ENCODE measurements at places on chromosomes 4 and X. TPM values are rescaled to one million over a fixed set of nuclear protein-coding genes. Genes with fewer than 3 reads are reported as not detected.
A peak's percentile ranks its signal among the peaks of the same experiment; 100 is the strongest.

The TCEAL5 gene
- total RNA-seq, result not detected

The GAR1 gene
- total RNA-seq, result 7.4 TPM

The FAM149A gene
- total RNA-seq, result 32.0 TPM

The NDP gene
- not detected for total RNA-seq

The AWAT2 gene
- not detected for total RNA-seq

DNA sequence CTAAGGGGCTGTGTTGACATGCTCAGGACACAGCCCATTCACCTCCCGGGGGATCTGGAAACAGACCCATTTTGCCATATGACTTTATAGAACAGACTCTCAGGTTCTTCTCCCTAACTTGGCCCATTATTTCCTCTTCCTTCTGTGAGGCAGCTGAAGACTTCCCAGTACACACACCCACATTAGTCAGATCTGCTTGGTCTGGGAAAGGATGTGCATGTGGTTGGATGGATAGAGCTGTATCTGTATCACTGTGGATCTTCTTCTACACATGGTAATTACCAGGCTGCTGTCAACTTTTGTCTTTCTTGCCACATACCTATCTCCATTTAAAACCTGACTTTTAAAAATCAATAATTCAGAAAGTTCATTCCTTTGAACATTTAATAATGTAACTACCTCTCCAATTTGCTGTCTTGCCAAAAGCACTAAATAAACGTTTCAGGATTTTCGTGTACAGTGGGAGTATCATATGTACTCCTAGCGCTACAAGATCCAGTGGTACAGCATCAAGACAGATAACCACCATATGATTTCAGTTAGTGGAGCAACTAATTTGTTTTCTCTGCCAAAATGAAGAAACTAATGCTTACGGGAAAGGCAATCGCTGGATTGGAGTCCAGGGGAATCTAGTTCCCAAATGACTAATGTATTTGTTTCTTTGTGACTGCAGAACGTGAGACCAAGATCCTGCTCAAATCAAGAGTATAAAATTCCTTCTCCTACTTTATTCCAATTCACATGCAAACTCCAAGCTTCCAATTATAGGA lies 134.1 kb upstream of the MAP3K15 start:
- H3K27me3 ChIP-seq, result no peaks in the 10 kb centered on the region
- H3K4me1 ChIP-seq, result no peaks in the 10 kb centered on the region
- no peak overlapping the region for H3K27ac ChIP-seq
- H3K36me3 ChIP-seq, result no peaks in the 10 kb centered on the region
- no peak for DNase-seq

GRCh38 chr4:156073976-156074375 lies 120.3 kb upstream of the CTSO start:
- H3K27me3 ChIP-seq, result no peaks in the 10 kb centered on the region
- H3K4me3 ChIP-seq, result no peak overlapping the region
- H3K4me1 ChIP-seq, result no peaks in the 10 kb centered on the region
- H3K36me3 ChIP-seq, result no peaks in the 10 kb centered on the region
- DNase-seq, result no peak
- no peak overlapping the region for H3K27ac ChIP-seq

DNA sequence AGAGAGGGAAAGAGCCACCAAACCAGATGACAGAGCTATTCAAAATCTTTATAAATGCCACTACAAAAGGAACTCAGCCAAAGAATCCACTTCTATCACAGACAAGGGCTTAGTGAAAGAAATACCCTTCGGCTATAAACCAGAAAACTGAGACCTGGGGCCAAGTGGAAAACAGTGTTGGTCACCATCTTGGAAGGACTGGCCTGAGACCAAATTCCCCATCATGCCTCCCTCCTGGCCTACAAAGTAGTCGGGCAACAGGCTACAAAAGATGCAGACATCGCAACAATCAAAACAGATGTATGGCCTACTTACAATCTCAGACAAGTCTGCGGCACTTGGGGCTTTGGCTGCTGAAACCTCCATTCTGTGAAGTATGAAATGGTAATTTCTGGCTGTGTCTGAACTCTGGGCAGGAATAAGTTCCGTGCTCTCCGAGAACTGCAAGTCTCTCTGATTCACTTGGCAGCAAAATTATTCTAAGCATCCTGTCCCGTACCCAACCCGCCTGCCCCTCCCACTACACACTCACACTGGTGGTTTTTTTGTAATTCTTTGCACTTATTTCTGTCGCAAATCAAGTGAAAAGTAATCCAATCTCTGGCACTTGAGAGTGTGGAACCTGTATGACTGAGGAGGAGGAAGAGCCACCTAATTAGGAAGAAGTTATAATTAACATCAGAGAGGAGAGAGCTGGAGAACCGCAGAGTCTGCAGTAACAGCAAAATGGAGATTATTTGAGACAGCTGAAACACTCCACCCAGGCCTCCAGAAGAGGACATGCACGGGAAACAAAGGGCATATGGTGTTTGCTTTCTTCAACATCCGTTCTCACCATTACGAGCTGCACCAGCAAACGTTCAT lies 87.8 kb downstream of the SH3KBP1 start:
- H3K27ac ChIP-seq, result peak overlapping the region; percentile 28
- peaks cover 5% of the 10 kb centered on the region for H3K4me1 ChIP-seq
- DNase-seq, result no peak
- H3K4me3 ChIP-seq, result peak overlapping the region; percentile 8

- H3K4me1 ChIP-seq, result no peaks in the 10 kb centered on the region
- H3K27me3 ChIP-seq, result no peaks in the 10 kb centered on the region
- H3K4me3 ChIP-seq, result no peak overlapping the region
- no peak for DNase-seq
- no peaks in the 10 kb centered on the region for H3K36me3 ChIP-seq
These were observed 100.4 kb downstream of the HMX1 start for GRCh38 chr4:8771258-8771590.

GRCh38 chr4:31595496-31595895 lies 875.3 kb downstream of the PCDH7 start:
- DNase-seq, result no peak
- H3K4me3 ChIP-seq, result no peak overlapping the region
- H3K27ac ChIP-seq, result no peak overlapping the region
- H3K4me1 ChIP-seq, result no peaks in the 10 kb centered on the region

- H3K4me1 ChIP-seq, result peaks cover 4% of the 10 kb centered on the region
- no peaks in the 10 kb centered on the region for H3K36me3 ChIP-seq
- H3K4me3 ChIP-seq, result peak overlapping the region; percentile 18
- DNase-seq, result no peak
- H3K27ac ChIP-seq, result no peak overlapping the region
These were observed 773 bp downstream of the DAPP1 start for GRCh38 chr4:99817309-99817890.

- no peak overlapping the region for H3K4me3 ChIP-seq
- H3K27me3 ChIP-seq, result no peaks in the 10 kb centered on the region
- no peaks in the 10 kb centered on the region for H3K36me3 ChIP-seq
- H3K27ac ChIP-seq, result no peak overlapping the region
These were observed 20.0 kb downstream of the EMCN start for GRCh38 chr4:100497791-100498190.

- no peaks in the 10 kb centered on the region for H3K4me1 ChIP-seq
- H3K27ac ChIP-seq, result no peak overlapping the region
- no peak overlapping the region for H3K4me3 ChIP-seq
- DNase-seq, result no peak
These were observed 924.3 kb upstream of the SLIT2 start for GRCh38 chr4:19327364-19327763.

GRCh38 chrX:97057349-97057909 lies 173.7 kb downstream of the RPA4 start:
- H3K36me3 ChIP-seq, result no peaks in the 10 kb centered on the region
- H3K27ac ChIP-seq, result no peak overlapping the region
- DNase-seq, result no peak
- no peak overlapping the region for H3K4me3 ChIP-seq

DNA sequence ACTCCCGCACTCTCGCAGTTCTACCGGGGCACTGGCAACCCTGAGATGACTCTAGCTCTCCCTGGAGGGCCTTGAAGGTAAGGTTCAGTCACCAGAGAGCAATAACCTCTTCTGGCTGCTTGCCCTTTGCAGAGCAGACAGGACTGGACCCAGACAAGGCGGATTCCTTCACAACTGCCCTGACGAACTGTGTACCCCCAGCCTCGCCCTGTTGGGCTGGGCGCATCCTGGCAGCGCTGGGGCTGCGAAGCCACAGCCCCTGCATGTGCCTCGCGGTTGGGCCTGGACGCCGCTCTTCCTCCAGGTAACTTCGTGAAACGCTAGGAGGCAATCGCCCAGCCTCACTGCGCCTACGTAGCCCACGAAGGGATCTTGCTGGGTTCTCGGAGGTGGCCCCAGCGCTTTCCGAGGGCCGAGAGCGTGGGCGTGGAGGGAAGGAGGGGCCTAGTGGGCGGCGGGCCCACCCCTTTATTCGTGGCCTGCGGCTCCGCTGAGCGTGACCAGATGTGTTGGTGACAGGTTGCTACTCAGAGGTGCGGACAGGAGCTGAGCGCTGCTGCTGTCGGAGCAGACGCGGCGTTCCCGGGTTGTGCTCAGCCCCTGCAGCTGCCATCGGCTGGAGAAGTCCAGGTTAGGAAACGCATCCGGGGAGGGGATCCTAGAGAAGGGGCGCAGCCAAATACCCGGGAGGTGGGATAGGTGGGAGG lies 1.9 kb upstream of the MAMLD1 start:
- H3K4me3 ChIP-seq, result peak overlapping the region; percentile 66
- no peak overlapping the region for H3K27ac ChIP-seq
- H3K27me3 ChIP-seq, result no peaks in the 10 kb centered on the region

DNA sequence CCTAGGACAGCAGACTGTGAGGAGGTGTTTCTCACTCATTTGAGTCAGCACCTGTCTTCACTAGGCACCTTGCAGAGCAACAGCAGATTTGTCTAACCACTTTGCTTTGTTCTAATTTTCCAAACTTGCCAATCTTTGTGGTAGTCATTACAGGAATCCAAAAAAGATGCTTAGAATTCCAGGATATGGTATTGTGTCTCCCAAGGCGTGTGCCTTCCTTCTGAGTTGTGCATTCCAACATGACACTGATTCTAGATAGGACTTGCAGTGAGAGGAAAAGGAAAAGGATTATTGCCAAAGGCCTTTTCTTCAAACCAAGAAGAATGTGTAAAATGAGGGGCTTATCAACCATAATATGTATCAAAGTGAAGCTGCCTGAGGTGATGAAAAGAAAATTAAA lies 126.2 kb downstream of the MAPK10 start:
- H3K27ac ChIP-seq, result no peak overlapping the region
- H3K4me3 ChIP-seq, result no peak overlapping the region
- no peaks in the 10 kb centered on the region for H3K27me3 ChIP-seq
- H3K4me1 ChIP-seq, result no peaks in the 10 kb centered on the region
- DNase-seq, result no peak

DNA sequence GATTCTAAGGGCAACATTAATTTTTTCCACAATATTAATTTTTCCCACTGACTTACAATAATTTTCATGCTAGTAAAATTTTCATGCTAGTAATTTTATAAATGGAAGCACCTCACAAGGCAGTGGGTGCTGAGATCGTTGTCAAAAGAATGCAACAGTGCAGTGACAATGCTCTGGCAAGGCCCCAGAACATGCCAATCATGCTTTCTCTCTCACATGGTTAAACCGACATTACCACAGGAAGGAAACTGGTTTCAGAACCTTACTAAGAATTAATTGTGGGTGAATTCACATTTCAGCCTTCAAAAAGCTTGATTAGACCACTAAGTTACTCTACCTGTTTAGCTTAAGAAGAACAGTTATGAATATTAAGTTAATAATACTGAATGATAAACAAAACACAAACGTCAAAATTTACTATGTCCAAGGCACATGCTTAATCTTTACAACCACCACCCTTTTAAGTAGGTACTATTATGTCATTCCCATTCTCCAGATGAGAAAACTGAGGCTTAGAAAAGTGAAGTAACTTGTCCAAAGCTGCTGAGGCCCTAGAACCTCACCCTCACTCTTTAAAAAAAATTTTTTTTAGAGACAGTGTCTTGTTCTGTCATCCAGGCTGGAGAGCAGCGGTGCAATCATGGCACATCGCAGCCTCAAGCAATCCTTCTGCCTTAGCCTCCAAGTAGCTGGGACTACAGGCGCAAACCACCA lies 10.0 kb upstream of the OPHN1 start:
- no peak overlapping the region for H3K27ac ChIP-seq
- no peak overlapping the region for H3K4me3 ChIP-seq
- no peaks in the 10 kb centered on the region for H3K27me3 ChIP-seq
- peaks cover 12% of the 10 kb centered on the region for H3K4me1 ChIP-seq
- no peak for DNase-seq

- no peak overlapping the region for H3K4me3 ChIP-seq
- H3K4me1 ChIP-seq, result no peaks in the 10 kb centered on the region
- DNase-seq, result no peak
These were observed 165.8 kb upstream of the SFRP2 start for GRCh38 chr4:153954654-153955053.

DNA sequence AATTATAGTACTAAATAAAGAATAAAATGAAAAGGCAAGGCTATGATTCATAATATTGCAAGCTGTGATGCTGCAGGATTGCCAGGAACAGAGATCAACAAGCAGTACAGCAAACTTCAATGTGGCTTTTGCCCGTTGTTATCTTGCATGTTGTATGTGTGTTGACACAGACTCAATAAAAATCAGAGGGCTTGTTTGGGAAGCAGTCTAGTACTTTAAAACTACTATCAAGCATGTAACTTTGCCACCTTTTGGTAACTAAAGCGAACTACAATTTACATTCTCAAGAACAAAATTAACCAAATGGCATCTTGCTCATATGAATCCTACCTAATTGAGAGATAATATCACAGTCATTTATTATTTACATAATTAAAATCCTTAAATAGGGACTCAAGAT lies 79.8 kb upstream of the GPM6A start:
- H3K4me3 ChIP-seq, result no peak overlapping the region
- H3K4me1 ChIP-seq, result peaks cover 4% of the 10 kb centered on the region
- H3K27ac ChIP-seq, result no peak overlapping the region

GRCh38 chr4:26022346-26023202 lies 108.6 kb downstream of the SMIM20 start:
- no peak overlapping the region for H3K27ac ChIP-seq
- H3K4me1 ChIP-seq, result peaks cover 33% of the 10 kb centered on the region
- no peaks in the 10 kb centered on the region for H3K27me3 ChIP-seq
- DNase-seq, result no peak
- H3K4me3 ChIP-seq, result no peak overlapping the region

DNA sequence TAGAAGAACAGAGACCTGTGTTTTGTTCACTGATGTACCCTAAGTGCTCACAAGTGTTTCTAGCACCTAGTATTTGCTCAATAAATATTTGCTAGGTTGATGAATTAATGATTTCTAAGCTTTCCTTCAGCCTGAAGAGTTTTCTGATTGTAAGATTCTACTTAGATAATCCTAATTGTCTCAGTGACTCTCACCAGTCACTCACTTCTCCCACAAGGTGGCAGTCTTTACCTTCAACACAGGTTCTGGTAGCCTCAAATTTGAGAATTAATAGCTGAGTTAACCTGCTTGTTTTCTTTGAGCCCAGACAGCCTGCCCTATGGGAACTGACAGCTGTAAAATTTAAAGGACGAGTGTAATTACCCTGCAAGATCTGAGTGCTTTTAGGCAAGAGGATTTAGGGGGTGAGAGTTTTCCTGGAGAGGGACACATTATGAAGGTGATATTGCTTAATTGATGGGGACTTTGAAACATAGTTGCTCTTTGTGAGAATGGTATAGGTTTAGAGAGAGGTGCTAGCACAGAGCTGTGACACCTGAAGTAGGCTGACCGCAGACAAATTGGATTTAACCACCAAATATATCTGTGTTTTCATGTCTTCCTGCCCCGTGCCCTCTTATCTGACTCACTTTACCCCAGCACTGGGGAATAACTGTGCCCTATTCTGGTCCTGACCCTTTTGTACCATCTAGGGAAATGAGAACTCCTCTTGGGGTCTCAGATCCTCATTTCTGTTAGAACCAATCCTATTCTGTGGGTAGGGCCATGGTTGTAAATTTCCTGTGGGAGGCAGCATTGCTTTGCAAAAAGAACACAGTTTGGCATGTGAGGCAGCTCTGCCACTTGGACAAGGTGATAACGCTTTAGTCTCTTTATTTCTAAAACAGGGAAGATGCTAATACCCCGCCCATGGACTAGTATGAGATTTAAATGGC lies 27.7 kb downstream of the CD38 start:
- H3K4me3 ChIP-seq, result no peak overlapping the region
- no peaks in the 10 kb centered on the region for H3K4me1 ChIP-seq
- DNase-seq, result no peak
- H3K27ac ChIP-seq, result no peak overlapping the region

Measured in esophagus muscularis mucosa (tissue), 4 donors.